Purkinje cell (primary cell): ENCODE measurements at places on chromosomes 1 and 21. TPM values are rescaled to one million over a fixed set of nuclear protein-coding genes. Genes with fewer than 3 reads are reported as not detected.

Gene MDM4
- 21.7 and 22.9 TPM in 2 replicates for polyA plus RNA-seq

Gene COL18A1
- polyA plus RNA-seq: 0.07 TPM in 1 of 2 replicates, not detected in the other

Gene TSTD1
- polyA plus RNA-seq: 35.1 and 74.9 TPM in 2 replicates

Gene CRB1
- 2.7 and 7.3 TPM in 2 replicates for polyA plus RNA-seq

Gene GRIK3
- 0.32 and 2.2 TPM in 2 replicates for polyA plus RNA-seq

Gene PADI4
- polyA plus RNA-seq: 1.2 TPM in 1 of 2 replicates, not detected in the other

Gene CLCA4
- polyA plus RNA-seq: not detected in 2 replicates

Gene GJC2
- 0.17 and 0.28 TPM in 2 replicates for polyA plus RNA-seq

Gene KMO
- 0.65 TPM in 1 of 2 replicates, not detected in the other for polyA plus RNA-seq

Gene OR10J1
- not detected in 2 replicates for polyA plus RNA-seq

Gene CYP4A11
- polyA plus RNA-seq: 0.27 TPM in 1 of 2 replicates, not detected in the other

Gene EVA1C
- 7.7 and 11.4 TPM in 2 replicates for polyA plus RNA-seq

Gene MPC2
- polyA plus RNA-seq: 221 and 265 TPM in 2 replicates

Gene AMY1B
- not detected in 2 replicates for polyA plus RNA-seq

Gene CCDC27
- not detected in 2 replicates for polyA plus RNA-seq

Gene OVAAL
- not detected in 2 replicates for polyA plus RNA-seq

Gene ZNF648
- 0.07 and 0.17 TPM in 2 replicates for polyA plus RNA-seq

Gene PIGC
- polyA plus RNA-seq: 32.1 TPM in 2 replicates

Gene ITLN2
- polyA plus RNA-seq: not detected in 2 replicates

Gene KIF14
- polyA plus RNA-seq: 0.12 and 0.17 TPM in 2 replicates

Gene ID3
- 1.3 TPM in 1 of 2 replicates, not detected in the other for polyA plus RNA-seq

Gene UBL4B
- not detected in 2 replicates for polyA plus RNA-seq

Gene AADACL4
- polyA plus RNA-seq: not detected in 2 replicates

Gene TTC22
- polyA plus RNA-seq: not detected in 2 replicates

Gene EPS15
- 74.0 and 113 TPM in 2 replicates for polyA plus RNA-seq

Gene TTF2
- 12.1 and 19.1 TPM in 2 replicates for polyA plus RNA-seq

Gene CYP4A22
- 0.23 TPM in 1 of 2 replicates, not detected in the other for polyA plus RNA-seq

Gene DYRK3
- polyA plus RNA-seq: 10.1 and 12.6 TPM in 2 replicates

Gene SLC22A15
- polyA plus RNA-seq: 13.1 and 16.7 TPM in 2 replicates

Gene LIPI
- 0.34 and 0.43 TPM in 2 replicates for polyA plus RNA-seq

Gene MROH9
- 0.09 TPM in 1 of 2 replicates, not detected in the other for polyA plus RNA-seq

Gene LRRC8C
- 0.32 and 0.90 TPM in 2 replicates for polyA plus RNA-seq

Gene CAMK2N1
- polyA plus RNA-seq: 78.5 and 132 TPM in 2 replicates
